Pulmonary artery endothelial cell (primary cell): ENCODE measurements at places on chromosomes 1 and 21.

DNA sequence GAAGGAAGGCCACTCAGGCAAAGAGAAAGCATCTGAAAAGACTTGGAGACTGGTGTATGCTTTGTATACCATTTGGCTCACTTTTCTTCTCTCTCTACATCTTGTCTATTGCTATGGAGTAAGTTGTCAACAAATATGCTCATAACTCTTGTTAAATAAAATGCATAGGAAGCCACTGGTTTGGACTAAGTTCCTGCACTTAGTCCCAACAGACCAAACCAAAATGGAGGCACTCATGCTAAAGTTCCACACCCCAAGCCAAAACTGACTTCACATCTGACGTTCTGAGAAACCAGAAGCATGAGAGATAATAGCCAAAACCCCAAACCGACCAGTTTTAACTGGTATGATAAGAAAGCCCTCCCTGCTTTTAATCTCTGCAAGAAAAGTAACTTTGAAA, 135.3 kb upstream of the LYPLAL1 start:
- DNase-seq, result no peak

- DNase-seq, result no peak
Observed at GRCh38 chr1:50265790-50266314, 157.1 kb downstream of the ELAVL4 start.

GRCh38 chr1:51622455-51622913, 5.6 kb downstream of the OSBPL9 start:
- DNase-seq, result peak; percentile 22

- no peak for DNase-seq
Observed at GRCh38 chr1:65279070-65279779, 30.1 kb upstream of the DNAJC6 start.

DNA sequence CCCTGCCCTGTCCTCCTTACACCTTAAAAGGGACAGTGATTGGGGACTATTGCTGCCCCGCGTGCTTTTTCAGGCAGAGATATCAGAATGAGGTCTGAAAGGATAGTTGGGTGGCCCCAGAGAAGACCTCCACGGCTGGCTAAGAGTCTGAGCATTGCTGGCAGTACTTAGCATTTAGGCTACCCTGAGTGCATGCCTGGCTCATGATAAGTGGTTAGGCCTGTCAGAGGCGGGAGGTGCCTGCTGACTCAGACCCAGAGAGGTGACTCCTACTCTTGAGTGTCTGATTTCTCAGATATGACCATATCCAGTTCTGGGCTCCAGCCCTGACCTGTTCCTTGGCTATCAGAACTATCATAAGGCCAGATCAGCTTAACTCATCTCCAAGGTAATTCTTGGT, 213.7 kb downstream of the PBX1 start:
- DNase-seq, result no peak

DNA sequence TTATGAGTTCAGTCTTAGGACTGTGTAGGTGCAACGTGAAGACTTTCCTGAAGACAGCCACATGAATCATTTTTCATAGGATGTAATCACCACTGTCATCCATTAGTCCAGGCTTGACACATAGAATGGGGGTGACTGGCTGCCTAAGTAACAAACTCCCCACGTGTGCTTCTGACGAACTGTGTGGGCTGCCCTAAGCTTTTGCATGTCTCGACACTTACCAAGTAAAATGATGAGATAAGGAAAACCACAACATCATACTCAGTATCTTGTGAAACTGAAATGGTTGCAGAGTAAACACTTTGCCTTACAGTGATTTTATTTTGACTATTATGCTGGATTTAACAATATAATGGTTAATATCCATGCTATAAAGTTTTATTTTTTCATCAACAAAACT, 19.5 kb downstream of the ERG start:
- no peak for DNase-seq

DNA sequence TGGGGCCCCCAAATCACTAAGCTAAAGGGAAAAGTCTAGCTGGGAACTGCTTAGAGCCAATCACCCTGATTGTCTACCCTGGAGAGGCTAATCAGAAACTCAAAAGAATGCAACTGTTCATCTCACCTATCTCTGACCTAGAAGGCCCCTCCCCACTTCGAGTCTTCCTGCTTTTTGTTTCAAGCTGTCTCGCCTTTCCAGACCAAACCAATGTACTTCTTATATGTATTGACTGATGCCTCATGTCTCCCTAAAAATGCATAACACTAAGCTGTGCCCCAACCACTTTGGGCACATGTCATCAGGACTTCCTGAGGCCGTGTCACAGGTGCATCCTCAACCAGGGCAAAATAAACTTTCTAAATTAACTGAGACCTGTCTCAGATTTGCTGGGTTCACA, 209.5 kb downstream of the APP start:
- DNase-seq, result no peak

DNA sequence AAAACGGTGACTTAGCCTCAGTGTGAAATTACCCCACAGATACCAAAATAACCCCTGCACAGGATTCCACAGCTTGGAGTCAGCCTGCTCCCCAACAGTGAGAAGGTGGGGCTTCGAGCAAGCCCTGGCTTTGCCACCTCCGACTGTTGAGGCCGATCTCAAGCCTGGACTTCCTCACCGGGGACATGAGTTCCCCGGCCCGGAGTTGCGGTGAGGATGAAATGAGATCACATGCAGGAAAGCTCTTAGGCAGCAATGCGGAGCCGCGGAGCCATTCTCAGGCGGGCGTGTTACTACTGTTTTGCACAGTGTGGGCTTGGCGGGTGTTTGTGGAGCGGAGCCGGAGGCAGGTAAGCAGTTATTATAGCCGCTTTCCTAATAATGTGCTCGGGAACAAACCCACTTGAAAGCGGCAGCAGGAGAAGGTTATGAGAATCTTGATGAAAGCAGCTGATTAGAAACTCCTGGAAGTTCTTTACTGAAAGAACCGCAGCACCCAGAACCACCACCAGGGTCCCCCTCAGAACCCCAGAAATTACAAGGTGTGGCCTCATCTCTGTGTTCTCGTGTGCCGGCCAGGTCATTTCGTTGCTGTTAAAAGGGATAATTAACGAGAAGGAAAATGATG, 3.9 kb upstream of the CLSTN1 start:
- no peak for DNase-seq
